ENCODE measurements at places on chromosomes 4 and X.

DNA sequence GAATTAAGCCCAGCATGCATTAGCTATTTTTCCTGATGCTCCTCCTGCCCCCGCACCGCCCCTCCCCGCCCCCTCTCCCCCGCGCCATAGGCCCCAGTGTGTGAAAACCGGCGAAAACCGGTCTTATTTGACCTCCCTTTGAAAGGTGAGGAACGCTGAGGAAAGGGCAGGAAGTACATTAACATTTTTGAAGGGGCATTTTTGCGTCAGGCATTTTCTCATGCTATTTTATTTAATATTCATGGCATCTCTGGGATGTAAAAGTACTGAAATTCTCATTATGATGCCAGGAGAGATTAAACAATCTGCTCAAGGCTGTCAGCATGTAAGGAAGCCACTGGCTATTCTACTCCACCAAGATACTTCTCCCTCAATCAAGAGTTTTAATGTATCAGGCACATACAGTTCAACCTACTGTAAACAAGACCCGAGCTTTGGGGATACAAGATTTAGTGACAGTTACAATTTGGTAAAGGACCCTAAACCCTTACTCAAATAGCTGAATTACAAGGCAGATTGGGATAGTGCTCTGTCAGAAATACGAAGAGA lies 1.2 kb upstream of the NMU start:
- no peak for DNase-seq

DNA sequence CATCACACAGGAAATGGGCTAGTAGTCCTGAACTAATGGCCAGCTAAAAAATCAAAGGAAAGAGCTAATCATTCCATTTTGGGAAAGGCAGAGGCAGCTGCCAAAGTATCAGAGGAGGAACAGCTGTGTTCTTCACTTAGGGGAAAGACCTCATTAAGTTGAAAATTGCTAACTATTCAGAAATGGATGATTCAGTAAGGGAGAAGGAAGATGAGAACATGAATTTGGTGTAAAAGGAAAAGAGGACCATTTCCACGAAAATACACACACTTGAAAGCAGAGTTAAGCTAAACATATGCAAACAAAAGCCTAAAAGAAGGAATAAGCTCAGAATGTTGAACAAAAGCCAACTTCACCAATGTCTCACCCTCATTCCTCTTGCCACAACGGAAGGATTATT lies 90.4 kb downstream of the PCDH19 start:
- no peak for DNase-seq

DNA sequence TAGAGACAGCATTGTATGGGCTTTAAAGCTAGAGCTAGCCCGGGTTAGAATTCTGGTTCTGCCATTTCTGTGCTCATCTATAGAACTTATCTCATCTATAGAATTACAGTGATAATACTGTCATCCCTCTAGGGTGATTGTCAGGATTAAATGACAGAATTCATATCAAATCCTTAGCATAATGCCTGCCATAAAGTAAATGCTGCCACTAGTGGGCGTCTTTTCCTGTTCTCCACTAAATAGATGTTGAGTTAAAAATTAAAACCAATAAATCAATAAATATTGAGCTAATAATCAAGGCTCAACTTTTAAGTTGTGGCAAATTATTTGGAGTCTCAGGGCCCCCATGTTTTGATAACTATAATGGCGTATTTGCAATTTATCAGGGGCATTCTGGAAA lies 19.7 kb downstream of the GRIA3 start:
- no peak for DNase-seq

GRCh38 chr4:170145120-170145519 lies 55.4 kb upstream of the AADAT start:
- no peak for DNase-seq

DNA sequence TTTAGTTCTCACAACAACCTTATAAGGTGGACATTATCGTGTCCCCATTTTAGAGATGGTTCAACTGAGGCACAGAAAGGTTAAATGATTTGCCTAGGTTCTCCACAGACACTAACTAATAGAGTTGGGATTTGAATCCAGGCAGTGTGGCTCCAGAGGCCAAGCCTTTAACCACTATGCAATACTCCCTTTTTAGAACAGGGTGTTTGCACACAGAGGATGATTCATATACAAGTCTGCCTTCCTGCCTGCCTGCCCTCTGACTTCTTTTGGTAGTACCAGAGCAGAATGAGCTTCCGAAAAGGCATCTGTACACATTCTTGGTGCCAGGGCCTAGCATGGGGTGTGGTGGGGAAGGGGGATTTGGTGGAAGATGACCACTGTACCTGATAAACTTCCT lies 150.8 kb upstream of the ARHGEF9 start:
- DNase-seq = no peak

- DNase-seq = no peak
Observed at GRCh38 chr4:80321341-80321740, 14.2 kb upstream of the CFAP299 start.

DNA sequence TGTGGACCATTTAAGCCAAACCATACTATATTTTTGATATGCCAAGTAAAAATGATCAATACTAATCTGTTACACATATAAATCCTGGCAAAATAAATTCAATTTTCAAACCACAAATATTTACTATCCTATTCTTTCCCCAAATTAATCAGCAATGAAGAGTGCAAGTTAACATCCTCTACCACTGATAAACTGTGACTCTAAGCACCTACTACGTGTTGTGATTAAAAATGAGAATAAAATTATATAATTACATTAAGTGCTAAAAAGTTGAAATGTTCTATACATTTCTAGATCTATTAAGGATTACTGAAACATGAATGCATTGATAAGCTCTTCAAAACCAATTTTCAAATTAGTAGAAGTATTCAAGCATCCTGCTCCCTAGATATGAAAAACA lies 3.4 kb downstream of the KLHL15 start:
- no peak for DNase-seq

DNA sequence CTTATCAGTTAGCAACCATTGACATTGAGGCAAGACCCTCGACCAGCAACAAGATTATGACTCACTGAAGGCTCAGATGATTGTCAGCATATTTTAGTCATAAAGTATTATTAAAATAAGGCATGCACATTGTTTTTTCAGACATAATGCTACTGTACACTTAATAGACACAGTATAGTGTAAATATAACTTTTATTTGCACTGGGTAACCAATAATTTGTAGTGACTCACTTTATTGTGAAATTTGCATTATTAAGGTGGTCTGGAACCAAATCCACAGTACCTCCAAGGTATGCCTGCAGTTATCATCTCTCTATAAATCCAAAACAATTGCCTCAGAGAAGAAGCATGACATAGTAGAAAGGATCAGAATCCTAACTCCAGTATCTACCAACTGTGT lies 330.1 kb upstream of the SMIM31 start:
- DNase-seq = no peak

DNA sequence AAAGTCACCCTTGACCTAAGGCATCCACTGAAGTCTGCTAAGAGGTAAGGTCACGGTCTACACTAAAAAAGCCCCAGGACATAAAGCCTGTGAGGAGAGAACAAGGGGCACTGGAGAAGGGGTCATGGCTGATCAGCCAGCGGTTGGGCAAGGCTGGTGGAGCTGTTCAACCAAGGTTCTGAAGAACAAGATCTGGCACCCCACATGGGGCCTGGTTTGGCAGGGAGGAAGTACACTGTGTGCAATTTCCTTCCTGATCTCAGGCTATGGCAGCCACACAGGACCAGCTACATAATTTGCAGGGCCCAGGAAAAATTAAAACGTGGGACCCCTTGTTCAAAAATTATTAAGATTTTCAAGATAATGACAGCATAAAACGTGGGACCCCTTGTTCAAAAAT lies 14.1 kb upstream of the BRS3 start:
- DNase-seq = no peak

GRCh38 chrX:30659421-30659820 lies 6.2 kb downstream of the GK start:
- DNase-seq = no peak

- DNase-seq = no peak
Observed at GRCh38 chr4:71648923-71649322, 135.0 kb downstream of the GC start.

DNA sequence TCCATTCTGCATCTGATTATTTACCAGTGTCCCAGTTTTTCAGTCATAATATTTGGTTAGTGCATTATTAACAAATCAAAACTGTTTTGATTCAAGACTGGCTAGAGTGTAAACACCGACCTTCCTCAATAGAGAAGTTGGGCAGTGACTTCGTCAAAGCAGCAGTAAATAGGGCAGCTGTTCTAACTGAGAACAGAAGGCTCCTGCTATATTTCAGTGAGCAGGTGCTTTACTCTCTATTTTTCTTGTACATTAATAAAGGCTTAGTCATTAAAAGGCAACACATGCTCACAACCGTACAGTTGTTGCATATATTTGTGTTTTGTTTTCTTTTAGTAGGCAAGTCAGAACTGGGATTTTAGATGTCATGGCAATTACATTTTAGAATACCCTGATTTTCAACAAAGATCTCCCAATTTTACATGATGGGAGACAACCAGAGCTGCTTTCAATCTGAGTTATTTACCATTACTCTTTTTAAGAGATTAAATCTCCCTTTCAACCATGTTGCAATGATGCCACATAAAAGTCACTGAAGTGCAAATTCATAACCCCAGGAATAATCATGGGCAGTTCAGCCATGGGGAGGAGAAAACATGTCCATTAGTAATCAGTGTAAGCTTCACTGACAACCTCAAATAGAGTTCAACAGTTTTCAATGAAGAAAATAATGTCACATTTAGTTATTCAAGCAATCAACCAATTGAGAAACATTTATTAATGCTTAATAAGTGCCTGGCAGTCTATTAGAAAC lies 233.3 kb downstream of the NDST4 start:
- no peak for DNase-seq

- no peak for DNase-seq
Observed at GRCh38 chr4:700587-701264, 4.9 kb upstream of the PCGF3 start.

DNA sequence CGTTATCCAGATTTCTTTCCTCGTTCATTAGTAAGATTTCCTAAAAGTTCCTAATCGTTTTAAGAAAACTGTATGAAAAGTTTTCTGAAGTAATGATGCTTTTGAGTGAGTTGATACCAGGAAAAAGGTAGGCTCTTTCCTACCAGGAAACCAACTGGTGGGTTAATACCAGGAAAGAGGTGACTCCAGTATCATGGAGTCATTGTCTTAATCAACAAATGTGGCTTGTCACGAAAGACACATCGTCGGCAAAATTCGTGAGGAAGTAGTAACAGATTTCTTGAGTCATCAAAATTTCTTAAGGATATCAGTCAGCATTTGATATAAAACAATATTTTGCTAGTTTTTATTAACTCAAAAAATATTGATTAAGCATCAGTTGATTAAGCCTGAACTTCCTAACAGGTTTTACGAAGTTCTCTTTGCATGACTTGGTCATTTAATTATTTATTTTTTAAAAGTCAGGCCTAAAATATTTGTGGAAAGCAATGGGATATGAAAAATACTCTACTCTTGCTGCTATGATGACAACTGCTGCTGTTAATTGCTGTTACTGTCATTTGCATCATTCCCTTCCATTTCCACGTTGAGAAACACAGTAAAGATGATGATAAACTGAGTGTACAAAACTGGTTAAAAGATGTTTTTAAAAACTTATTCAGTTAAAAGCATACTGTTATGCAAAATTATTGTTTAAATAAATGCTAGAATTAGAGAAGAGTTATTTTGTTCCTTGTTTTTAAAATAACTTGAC lies 3.2 kb upstream of the PPBP start:
- no peak for DNase-seq

DNA sequence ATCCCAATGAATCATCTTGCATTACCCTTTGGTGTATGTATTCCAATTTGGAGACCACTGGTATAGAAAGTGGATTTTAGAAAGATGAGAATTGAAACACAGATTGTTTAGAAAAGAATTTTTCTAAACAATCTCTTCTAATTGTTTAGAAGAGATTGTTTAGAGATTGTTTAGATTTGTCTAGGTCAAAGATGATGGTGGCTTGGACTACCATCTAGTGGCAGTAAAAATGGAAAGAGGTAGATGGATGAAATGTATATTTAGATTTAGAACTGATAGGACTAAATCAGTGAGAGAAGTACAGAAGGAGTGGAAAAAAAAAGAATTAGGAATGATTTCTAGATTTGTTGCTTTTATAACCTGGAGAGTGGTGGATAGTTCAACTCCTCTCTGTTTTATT lies 70.6 kb downstream of the ARSJ start:
- no peak for DNase-seq

GRCh38 chr4:51885363-51885762 lies 42.4 kb downstream of the DCUN1D4 start:
- no peak for DNase-seq

DNA sequence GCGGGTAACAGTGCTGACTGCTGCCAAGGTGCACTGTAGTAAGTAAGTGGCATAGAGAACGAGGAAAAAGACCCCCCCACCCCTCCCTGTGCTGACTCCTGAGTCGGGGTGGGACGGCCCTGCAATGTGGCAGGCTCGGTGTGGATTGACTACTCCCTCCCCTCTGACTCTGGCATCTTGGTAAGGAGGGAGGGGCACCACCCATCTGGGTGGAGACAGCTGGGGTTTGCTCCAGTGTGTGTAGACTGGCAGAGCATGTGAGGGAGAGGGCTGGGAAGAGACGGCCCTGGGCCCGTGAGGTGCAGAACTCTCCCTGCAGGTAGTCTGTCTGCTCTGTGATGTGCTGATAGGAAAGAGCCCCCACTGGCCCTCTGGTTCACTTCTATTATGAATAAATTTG lies 31.0 kb downstream of the NSG1 start:
- no peak for DNase-seq

- DNase-seq = no peak
Observed at GRCh38 chrX:65723706-65724105, 56.3 kb downstream of the MSN start.

DNA sequence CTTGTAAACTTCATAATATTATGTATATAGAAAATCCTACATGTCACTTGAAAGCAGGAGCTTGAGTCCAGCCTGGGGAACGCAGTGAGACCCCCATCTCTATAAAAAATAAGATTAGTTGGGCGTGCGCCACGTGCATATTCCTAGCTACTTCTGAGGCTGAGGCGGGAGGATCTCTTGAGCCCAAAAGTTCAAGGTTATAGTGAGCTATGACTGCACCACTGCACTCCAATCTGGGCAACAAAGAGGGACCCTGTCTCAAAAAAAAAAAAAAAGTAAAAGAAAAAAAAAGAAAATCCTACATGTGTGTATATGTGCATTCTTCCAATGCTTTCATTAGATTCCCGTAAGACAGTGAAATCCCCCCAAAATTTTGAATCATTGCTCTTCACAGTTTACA lies 1.7 kb downstream of the SEC31A start:
- DNase-seq = no peak

- DNase-seq = no peak
Observed at GRCh38 chr4:65383589-65384305, 286.5 kb downstream of the EPHA5 start.

GRCh38 chr4:110640576-110640975 lies 17.7 kb upstream of the PITX2 start:
- no peak for DNase-seq

DNA sequence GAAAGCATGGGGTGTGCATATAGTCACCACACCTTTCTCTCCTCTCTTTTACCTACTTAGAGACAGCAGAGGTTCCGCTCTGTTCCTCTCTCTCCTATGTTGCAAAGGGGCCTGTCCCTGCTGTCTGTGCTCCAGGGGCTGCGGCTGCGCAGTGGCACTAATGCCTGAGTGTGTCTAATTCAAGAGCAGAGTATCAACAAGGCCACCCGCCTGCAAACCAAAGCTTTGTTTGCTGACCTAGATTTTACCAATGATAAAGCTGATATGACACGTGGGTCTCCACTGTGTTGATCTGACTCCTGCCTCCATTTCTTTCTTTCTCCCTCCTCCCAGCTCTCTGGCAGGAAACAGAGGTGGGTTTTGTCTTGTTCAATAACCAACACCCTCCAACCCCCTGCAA lies 74.9 kb downstream of the NSG1 start:
- no peak for DNase-seq
